ENCODE measurements at places on chromosomes 6 and 20.

DNA sequence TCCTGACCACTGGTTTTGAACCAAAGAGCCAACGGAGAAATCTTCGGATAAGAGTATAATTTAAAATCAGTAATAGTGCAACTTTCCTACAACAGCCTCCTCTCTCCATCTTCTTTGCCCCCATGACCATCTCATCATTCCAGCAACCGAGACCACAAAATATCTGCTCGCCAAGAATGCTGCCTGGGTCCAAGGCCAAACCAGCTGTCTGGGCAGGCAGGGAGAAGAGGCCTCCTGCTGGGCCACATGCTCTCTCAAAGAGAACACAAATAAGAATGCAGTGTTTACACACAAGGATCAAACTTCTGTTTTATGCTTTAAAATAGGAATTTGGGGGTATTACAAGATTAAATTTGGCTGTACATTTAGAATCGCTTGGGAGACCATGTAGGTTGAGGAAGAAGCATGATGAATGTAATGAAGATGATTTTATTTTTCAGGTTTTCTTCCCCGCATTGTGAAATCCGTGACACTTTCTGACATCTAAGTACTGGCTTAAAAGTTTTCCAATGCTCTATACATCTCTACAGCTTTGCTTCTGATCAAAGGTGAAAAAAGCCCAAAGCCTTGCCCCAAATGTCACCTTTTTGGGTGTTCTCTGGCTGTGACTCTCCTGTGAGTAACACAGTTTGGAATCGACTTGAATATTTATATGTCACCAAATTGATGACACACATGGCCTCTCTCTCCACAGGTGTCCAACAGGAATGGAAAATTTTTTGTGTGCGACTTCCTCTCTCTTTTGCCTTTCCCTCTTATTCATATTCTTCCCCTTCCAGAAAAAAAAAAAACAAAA is 79.4 kb upstream of the PROKR2 start:
- DNase-seq = no peak

DNA sequence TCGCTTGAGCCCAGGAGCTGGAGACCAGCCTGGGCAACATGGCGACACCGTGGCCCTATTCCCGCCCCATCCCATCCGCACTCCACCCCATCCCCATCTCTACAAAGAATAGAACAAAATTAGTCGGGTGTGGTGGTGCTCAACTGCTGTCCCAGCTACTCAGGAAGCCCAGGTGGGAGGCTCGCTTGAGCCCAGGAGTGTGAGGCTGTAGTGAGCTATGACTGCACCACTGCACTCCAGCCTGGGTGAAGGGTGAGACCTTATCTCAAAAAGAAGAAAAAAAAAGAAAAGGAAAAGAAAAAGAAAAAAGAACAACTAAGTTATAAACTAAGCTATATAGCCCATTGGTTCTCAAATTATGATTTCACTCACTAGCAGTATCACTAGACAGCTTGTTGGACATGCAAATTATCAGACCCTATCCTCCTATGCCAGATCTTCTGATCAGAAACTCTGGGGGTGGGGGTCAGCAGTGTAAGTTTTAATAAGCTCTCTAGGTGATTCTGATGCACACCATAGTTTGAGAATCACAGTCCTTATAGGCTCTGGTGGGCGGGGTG is 491 bp upstream of the ITCH start:
- no peak for DNase-seq

GRCh38 chr6:161493576-161494118 is 219.8 kb upstream of the AGPAT4 start:
- DNase-seq = no peak

DNA sequence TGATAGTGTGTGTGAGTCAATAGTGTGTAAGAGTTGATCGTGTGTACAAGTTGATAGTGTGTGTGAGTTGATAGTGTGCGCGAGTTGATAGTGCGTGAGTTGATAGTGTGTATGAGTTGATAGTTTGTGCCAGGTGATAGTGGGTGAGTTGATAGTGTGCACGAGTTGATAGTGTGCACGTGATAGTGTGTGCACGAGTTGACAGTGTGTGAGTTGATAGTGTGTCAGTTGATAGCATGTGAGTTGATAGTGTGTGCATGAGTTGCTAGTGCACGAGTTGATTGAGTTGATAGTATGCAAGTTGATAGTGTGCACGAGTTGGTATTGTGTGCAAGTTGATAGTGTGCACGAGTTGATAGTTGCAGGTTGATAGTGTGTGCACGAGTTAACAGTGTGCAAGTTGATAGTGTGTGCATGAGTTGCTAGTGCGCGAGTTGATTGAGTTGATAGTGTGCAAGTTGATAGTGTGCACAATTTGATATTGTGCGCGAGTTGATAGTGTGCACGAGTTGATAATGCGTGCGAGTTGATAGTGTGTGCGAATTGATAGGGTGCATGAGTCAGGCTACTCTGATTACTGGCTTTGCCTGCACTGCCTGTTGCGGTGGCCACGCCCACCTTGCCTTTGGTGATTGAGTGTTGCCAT is 35.8 kb upstream of the IYD start:
- no peak for DNase-seq

DNA sequence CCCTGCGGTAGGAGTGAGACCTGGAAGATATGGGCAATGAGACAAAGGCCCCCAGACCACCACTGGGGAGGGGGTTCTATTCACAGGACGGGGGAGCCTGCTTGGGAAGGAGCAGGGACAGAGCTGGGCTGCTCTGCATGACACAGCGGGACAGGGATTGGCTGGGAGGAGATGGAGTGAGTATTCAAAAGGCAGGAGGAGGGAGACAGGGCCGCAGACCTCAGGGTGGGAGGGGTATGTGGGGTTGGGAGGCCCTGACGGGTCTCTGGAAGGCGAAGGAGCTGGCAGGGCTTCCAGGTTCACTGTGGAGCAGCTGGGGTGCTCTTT is 60.8 kb upstream of the RPS6KA2 start:
- no peak for DNase-seq

DNA sequence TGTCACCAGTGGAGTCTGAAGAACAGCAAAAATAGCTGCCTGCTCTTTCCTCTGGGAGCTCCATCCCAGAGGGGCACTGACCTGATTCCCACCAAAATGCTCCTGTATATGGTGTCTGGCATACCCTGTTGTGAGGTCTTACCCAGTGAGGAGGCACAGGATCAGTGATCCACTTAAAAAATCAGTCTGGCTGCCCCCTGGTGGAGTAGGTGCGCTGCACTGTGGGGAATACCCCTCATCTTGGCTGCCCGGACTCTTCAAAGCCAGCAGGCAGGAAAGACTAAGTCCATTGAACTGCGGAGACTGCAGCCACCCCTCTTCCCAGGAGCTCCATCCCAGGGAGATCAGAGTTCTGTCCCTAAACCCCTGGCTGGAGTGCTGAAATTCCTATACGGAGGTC is 230.9 kb upstream of the HTR1E start:
- DNase-seq = no peak

DNA sequence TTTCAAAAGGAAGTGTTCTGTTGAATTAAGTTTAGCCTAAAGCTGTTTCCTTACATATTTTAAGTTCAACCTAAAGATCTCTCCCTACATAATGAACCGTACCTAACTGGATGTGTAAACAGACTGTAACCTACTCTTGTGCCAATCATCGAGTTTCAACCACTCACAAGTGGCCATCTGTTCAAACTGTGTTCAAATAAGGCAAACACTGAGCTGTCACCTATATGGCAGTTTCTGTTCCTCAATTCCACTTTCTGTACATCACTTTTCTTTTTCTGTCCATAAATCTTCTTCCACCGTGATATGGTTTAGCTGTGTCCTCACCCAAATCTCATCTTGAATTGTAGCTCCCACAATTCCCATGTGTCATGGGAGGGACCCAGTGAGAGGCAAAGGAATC is 428.6 kb downstream of the HACE1 start:
- DNase-seq = no peak

GRCh38 chr6:139448051-139448649 is 73.7 kb upstream of the CITED2 start:
- no peak for DNase-seq

- DNase-seq = no peak
Observed at GRCh38 chr6:156808287-156808686, 31.1 kb downstream of the ARID1B start.

DNA sequence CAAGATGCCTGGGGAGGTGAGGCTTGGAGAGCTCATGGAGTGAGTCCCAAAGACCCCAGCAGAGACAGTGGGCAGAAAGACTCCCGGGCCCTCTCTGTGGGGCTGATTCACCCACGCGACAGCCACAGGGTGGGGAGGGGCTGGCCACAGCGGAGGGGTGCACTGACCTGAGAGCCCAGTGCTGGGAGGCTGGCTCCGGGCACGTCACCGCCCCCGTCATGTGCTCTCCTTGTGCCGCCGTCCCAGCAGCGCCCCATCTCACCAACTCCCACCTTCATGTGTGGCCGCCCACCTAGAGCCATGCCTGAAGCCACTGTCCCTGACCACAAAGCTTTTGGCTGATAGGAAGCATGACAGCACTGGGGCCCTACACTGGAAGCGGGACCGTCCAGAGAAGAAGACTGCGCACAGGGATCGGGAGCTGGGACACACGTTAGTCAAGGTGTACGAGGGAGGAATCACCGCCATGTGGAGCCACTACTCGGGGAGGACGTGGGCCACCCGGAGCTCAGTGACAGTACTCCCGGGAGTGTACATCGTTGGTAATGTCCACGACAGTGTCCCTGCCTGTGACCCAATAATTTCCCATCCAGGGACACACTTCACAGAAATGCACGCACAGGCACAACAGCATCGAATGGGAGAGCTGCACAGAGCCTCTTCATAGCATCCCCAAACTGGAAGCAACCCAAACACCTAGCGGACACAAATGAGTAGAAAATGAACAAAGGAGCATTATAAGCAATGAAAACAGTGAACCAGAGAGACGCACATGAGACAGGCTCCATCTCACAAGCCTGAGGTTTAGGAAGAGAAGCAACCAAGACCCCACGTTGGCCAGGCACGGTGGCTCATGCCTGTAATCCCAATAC is 28.4 kb upstream of the FOXC1 start:
- DNase-seq = no peak

GRCh38 chr6:5626727-5627426 is 365.6 kb downstream of the FARS2 start:
- no peak for DNase-seq

Measured in activated naive CD8-positive, alpha-beta T cell treated with anti-CD3 and anti-CD28 coated beads, Interleukin-2, amount 10 ng/mL, durations not matched to agents 7 days and 5 days (primary cell).